Activated CD4-positive, alpha-beta T cell treated with anti-CD3 and anti-CD28 coated beads, Interleukin-2, amount 50 U/mL, for 4 hours (primary cell): ENCODE measurements at places on chromosomes 3 and 15.

- DNase-seq, result no peak
These were observed 15.1 kb downstream of the GMNC start for GRCh38 chr3:190847436-190847835.

GRCh38 chr3:31077021-31077601, 182.7 kb upstream of the GADL1 start:
- no peak for DNase-seq

GRCh38 chr3:135503760-135504686, 461.5 kb upstream of the PPP2R3A start:
- DNase-seq, result no peak

DNA sequence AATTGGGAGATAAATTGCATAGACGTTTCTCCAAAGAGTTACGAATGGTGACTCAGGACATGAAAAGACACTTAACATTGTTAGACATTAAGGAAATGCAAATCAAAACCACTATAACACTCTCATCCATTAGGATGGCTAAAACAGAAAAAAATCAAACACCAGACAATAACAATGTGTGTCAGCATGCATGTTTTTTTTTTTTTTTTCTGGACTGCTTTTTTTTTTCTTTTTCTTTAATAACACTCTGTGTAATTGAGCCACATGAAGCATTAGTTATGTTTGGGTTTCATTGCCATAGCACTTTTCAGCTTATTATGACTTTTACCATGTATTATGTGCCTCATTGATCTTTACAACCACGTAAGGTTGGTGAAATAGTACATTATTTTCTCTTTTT, 95.0 kb downstream of the NFKBIZ start:
- no peak for DNase-seq

DNA sequence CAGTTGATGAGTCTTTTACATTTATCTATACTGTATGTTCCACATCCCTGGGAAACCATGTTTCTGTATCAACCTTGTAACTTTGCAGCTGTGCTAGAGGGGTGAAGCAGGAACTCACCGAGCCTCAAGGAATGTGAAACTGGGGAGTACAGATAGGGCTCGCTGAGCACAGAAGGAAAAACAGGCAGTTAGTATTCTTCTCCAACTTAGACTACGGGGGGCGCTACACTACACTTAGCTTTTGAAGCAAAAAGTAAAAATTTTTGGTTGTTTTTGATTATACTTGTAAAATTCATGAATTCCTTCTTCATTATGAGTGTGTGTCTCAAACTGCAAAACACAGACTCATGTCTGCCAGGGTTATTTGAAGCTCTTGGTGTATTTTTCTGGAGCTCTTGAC, 132.7 kb upstream of the RGMA start:
- DNase-seq, result no peak

GRCh38 chr3:142566096-142566495, 12.4 kb downstream of the ATR start:
- no peak for DNase-seq

DNA sequence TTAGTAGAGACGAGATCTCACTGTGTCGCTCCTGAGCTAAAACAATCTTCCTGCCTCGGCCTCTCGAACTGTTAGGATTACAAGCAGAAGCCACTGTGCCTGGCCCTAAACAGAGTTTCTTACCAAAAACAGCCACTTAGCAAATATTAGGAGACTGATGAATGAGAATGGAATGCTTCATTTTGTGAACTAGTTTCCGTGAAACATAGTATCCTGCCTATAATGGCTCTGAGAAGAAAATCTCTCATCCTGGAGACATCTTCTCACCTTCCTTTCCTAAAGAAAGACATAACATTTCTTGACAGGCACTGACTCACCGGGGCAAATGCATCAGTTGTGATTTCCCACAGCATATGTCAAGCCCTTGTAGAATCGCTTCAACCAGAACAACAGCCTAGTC, 44.9 kb downstream of the GJD2 start:
- no peak for DNase-seq

DNA sequence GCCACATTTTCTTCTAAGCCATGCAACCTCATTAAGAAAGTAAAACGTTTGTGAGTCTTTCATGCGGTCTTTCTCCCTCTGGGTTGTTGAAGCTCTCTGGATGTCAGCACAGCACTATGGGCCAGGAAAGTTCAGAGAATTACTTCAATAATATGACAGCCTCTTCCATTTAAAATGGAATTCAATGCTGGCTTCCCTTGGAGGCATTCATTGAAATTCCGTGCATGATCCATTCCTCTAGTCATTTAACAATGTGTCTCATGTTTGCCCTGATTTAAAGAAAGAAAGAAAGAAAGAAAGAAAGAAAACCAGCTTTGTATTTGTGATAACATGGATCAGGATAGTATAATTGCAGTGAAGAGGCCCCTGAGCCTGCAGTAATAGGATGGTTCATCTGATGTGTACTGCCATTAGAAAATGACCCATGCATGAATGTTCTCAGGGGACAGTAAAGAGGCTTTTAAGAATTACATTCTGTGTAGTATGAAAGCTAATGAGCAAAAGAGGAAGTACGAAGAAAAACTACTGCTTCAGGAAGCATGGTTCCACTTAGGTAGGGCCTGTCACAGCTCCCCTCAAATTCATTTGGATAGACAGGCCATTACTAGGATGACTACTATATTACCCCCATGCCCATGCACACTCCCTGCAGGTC, 146.0 kb downstream of the ARPP21 start:
- no peak for DNase-seq

DNA sequence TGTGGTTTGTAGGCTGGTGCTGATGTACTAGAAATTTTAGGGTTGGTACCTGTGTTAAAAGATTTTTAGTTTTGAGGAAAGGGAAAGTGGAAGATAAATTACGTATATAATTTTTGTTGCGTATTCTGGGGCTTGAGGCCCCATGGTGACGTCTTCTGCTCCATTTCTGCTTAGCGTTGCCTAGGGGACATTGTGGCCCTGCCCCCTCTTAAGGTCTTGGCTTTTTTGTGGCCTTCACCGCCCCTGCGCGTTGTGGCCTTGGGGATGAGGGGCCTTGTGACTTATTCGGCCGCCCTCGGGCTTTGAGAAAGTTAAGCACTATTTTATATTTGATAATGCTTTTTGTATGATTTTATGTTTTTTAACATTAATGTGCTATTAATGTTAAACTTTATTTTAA, 182.0 kb downstream of the KLF13 start:
- DNase-seq, result no peak

- DNase-seq, result no peak
These were observed 69.1 kb downstream of the HERC2 start for GRCh38 chr15:28252831-28253230.

- DNase-seq, result no peak
These were observed 26.9 kb upstream of the LINGO1 start for GRCh38 chr15:77659350-77660321.

- DNase-seq, result no peak
These were observed 72.2 kb downstream of the NR1D2 start for GRCh38 chr3:24017305-24017704.

DNA sequence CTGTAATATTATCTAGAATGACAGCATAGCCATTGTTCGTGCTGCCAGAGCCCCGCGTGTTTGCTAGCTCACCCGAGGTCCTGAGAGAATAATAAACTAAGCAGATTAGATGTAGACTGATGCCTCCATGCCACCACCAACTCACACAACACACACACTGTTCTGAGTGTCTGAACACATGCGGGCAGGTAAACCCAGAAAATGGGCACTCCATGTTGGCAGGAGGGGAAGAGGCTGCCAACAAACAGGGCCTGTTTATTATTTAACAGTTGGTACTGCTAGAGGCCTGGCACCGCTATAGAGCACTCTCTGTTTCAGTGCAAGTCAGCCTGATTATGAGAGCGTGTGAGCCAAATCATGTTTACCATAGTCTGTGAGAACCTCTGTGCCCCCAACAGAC, 299.0 kb downstream of the ZBTB20 start:
- DNase-seq, result no peak

DNA sequence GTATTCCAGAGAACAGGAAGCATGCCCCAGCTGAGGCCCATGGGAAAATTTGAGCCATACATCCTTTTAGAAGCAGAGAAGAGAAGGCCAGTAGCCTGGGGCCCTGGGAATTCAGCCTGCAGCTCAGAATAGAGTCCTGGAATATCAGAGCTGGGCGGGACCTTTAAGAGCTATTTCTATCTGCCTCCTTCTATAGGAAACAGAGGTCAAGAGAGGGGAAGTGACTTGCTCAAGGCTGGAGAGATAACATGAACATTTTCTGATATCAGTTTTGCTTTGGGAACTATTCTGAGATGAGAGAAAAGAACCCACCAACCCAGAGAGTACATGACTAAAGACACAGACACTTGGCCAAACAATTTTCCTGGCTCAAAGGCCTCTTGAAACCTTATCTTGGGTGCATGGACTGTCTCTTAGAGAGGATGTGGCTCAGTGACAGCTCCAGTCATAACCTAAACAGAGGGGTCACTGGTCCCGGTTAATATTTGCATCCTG, 26.0 kb downstream of the MASP1 start:
- DNase-seq, result no peak

DNA sequence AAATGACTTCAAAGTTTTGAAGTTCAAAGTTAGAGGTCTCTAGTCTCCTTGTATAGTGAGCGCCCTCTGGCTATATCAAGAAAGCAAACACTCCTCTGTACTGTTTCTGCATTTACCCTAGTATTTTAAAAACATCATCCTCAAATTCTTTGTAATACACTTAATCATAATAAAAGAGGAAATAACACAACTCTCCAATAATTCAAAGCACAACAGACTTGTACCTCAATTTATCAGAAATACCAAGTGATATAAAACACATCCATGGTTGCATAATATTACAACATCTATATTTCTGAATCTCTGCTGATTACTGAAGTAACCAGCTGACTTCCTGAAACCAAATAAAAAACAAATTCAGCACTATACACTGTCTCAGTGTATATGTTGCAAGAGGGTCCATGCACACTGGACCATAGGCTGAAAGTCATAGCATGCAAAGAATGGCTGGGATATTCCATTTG, 12.5 kb downstream of the PLOD2 start:
- no peak for DNase-seq

DNA sequence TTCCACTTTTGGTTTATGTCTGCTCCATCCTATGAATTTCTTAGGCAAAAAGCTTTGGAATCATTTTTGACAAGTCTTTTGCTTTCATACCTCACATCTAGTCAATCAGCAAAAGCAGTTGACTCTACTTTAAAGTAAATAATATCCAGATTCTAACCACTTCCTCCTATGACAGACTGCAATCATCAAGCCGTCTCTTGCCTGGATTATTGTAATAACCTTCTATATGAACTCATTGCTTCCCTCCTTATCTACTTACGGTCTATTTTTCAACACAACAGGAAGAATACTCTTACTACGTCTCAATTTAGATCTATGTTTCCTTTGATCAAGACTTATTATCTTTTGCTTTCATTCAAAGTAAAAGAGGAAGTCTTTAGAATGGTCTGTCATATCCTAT, 20.7 kb downstream of the CLDN1 start:
- no peak for DNase-seq

DNA sequence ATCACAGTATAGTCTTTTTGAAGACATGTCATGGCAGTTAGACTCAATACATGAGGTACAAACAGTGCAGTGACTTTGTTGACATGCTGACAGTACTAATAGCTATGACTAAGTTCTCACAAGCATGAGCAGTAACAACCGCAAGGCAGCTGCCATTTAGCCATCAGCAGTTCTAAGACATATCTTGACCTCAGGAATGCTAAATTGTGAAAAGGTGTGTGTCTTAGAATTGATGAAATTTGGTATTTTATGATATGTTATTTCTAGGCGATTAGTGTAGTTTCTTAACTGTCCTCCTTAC, 60.7 kb upstream of the FURIN start:
- no peak for DNase-seq

DNA sequence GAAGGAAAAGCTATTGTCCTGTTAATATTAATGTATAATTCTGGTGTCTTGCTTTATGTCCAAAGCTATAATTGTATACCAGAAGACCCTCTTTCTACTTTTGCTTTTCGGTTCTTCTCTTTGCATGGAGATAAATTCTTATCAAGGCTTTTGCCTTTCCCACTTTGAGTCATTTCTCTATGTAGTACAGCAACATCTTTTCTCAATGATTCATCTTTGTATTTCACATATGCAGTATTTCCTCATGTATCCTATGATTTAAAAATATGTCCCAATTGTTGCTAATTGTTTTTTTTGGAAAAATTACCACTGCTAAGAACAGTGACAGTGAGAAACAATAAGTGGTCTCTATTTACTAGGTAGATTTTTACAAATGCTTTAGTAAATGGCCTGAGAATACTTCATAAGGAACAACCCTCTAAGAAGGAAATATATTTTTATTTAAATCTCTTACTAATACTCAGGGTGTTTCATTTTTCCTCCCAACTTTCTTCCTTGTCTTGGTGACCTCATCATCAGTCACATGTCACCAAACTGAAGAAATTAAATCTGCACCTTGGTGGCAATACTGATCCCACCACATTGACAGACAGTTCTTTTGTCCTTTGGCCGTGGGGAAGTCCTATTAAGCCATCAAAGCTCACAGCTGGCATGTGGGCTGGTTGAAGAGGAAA, 290.6 kb downstream of the SATB1 start:
- no peak for DNase-seq

DNA sequence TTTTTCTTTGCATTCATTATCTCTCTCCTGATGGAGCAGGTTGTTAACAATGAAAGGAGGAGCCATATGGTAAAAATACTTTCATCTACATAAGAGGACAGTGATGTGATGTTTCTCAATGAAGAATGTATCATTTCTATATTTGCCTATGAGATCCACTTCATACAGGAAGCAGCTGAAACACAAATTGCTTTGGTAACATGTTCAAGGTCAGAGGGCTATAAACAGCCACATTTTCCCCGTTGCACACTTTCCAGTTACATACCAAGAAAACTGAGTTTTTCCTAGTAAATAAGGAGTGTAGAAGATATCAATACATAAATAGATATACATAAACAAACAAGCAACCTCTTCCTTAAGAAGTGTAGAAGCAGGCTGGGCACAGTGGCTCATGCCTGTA, 32.6 kb upstream of the GYG1 start:
- no peak for DNase-seq

- no peak for DNase-seq
These were observed 1083.9 kb downstream of the DIPK2A start for GRCh38 chr3:145055375-145056076.

GRCh38 chr3:10551821-10552630, 46.6 kb upstream of the ATP2B2 start:
- peak; percentile 86 for DNase-seq

DNA sequence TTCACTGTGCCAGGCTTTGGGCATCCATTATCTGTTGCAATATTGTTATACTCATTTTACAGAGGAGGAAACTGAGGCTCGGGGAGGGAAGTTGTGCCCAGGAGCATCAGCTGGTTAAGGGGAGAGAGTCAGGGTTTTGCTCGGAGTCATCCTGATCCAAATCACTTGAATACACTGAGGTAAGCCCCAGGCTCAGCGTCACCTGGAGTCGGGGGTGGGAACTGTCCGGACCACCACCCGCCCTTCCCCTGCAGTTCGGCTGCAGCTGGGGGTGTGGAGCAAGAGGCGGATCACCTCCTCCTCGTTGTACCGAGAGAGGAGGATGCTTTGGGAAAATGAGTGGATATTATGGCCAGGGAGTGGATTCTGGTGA, 646 bp downstream of the HRH1 start:
- no peak for DNase-seq
